Heart left ventricle (tissue), 16 donors: ENCODE measurements at places on chromosomes 1 and 21.
A peak's percentile ranks its signal among the peaks of the same experiment; 100 is the strongest.

DNA sequence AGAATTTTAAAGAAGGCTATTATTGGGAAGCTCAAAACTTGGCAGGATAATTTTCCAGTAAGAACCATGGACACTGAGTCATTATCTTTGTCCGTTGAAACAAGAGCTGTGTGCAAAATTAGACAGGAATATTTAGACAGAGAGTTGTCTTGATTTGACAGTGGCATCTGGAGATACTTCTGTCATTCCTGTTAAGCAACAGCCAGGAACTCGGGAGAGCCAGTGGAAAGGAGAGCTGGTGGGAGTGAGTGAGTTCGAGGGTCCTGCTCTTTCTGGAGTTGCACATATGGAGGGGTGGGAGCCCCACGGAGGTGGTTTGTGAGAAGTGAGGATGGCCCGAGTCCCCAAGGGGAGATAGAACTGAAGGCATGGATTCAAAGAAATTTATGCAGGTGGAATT, 3.1 kb downstream of the COQ8A start:
- DNase-seq: no peak

DNA sequence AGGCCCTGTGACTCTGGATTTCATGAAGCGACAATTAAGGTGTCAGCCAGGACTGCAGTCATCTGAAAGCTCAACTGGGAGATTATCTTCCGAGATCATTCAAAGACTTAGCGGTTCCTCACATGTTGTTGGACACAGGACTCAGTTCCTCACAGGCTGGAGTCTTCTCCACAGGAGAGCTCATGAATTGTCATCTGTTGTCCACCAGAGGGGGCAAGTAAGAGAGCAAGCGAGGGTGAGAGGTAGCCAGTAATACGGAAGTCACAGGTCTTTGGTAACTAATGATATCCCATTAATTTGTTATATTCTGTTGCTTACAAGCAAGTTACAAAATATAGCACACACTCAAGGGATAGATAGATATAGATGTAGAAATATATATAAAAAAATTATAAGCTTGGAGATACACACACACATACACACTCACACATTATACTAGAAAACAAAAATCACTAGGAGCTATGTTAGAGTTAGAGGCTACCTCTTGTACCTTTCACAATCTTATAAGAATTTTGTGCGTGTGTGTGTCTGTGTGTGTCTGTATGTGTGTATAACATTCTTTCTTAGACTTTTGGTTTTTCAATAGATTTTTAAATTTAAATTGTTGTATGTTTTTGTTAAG, 1695.3 kb downstream of the BRINP3 start:
- no peak for DNase-seq

DNA sequence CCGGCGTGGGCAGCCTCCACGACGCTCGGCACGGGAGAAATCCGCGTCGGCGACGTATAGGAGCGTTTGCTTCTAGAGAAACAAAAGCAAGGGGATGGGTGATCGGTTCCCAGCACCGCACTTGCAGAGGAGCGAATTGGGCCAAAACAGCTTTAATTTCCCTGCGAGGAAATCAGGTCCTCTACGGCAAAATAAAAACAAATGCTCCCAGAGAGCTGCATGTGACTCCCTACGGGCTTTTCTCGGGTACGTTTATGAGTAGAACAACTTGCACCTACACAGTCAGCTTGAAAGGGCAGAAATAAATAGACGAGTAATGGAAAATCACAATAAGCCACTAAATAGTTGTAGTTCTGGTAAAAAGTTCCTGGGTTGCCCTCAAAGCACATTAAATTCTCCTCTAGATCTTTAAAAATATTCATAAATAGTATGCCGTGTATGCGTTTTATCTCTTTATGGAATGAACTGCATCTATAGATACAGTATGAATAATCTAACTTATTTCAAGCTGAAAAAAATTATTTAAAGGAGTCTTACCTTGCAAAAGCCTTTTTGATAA, 1.2 kb downstream of the NHLH2 start:
- DNase-seq: no peak

DNA sequence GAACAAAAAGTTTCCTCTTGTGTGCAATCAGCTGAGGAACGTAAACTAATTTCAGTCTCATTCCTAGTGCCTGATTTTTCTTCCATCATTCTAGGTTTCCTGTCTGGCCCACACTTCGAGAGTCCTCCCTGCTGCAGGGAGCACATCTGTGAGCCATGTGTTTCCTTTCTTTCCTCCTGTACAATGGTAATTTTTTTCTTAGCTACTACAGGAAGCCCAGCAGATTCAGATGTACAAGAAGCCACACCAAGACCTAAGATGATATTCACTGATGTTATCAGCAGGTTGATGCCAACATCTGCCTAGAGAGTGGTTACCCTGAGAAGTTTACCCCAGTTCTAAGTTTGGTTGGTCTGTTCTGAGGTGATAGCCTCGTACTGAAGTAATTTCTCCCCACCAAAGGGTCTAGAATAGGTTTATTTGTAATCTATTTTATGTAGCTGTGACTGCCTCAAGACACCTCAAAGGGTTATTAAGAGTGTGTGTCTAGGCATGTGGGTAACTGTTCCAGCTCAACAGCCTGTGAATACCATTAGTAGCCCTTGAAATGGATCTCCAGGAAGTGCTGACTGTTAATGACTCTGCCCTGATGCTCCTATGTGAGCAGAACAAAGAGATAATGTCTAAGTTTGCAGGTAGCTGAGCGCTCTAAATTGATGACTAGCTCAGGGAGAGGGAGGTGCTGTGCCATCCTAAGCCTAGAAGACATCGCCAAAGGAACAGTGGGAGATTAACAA, 31.7 kb upstream of the CLDN14 start:
- no peak for DNase-seq

- peak; percentile 72 for DNase-seq
These were observed 52.1 kb downstream of the EIF2D start for GRCh38 chr1:206560007-206560716.

DNA sequence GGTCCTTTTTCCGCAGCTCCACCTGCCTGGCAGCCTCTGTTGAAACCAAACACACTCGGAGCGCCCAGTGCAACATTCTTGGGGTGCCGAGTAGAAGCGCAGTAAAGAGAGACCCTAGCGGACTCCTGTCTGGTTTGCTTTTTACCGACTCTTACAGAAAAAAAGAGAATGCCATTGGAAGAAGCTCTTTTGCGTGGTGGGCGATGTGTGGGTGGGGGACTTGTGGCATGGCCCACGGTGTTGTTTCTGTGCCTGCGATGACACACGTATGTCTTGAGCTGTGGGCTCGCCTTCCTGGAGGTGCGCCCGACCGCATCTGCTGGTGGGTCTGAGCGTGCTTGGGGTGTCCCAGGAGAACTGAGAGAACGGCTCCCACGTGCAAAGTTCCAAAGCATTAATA, 7.3 kb upstream of the BARHL2 start:
- no peak for DNase-seq

DNA sequence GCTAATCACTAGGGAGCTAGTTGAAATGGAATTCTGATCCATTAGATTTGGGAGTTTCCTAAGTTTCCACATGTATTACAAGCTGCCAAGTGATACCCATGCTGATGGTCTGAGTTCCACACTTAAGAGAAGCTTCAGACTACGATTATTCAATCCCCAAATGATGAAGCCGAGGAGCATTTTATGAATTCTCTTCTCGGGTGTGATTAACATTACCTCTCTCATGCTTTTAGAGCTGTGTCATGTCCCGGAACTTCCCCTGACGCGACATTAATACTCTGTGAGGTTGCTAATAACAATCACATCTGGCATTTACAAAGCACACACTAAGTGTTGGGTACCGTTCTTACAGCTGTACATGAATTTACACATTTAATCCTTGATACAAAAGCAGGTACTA, 63.0 kb downstream of the KCNJ15 start:
- no peak for DNase-seq

DNA sequence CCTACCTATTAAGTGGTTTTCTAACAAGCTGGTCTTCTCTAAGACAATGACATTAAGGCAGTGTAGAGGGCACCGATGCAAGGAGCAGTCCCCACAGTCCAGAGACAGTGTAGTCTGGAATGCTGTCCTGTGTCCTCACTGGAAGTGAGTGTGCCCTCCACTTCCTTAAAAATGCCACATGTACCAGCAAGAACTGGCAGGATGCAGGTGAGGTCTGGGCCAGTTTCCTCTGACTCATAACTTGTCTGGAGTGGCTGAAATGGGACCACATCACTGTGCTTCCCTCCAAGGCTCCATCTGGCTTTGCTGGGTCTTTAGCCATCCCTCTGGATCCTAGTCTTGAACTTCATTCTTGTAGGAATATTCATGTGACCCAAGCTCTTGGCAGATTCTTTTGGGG, 170.5 kb upstream of the KIAA0040 start:
- no peak for DNase-seq

- DNase-seq: no peak
These were observed 45.3 kb downstream of the HSF2BP start for GRCh38 chr21:43613755-43614638.

GRCh38 chr21:41903559-41904351, 24.6 kb upstream of the PRDM15 start:
- no peak for DNase-seq

DNA sequence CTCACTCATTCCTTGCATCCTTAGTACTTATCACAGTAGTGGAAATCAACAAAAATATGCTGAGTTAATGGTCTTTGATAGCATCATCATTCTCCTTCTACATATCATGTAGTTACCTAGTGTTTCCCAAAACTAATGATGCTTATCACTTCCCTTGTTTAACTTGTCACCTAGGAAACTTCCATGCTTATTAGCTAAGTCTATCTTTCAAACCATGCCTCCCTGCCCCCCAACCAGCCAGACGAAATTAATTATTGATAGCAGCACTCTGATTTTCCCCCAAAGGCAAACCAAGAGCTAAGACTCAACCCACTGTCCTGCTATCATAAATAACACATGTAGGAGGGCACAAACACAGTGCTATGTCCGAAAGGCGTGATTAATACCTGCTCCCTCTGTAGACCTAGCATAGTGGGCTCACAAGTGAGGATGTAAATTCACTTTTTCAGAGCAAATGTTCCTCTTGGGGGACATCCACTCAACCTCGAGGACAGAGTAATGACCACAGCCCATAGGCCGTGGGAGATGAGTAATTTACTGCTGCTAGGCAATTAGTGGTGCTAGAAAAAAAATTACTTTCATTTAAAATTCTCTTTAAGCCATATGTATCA, 25.8 kb upstream of the LPAR3 start:
- DNase-seq: no peak

DNA sequence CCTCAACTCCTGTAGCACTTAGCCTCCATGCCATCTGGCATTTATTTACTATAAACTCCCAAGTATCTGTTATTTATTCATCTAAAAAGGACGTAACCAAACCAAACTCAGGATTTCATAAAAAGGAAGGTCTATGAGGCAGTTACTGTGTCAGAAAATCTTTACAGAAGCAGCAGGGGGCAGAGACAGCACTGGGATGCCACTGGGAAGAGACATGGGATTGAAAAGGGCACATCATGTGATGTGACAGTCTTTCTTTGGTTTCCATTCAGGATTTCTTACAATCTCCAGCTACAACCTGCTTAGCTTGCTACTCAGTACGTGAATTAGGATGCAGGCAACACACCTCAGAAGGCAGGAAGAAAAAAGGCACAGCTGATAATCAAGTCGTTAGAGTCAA, 31.2 kb downstream of the SPRTN start:
- no peak for DNase-seq

DNA sequence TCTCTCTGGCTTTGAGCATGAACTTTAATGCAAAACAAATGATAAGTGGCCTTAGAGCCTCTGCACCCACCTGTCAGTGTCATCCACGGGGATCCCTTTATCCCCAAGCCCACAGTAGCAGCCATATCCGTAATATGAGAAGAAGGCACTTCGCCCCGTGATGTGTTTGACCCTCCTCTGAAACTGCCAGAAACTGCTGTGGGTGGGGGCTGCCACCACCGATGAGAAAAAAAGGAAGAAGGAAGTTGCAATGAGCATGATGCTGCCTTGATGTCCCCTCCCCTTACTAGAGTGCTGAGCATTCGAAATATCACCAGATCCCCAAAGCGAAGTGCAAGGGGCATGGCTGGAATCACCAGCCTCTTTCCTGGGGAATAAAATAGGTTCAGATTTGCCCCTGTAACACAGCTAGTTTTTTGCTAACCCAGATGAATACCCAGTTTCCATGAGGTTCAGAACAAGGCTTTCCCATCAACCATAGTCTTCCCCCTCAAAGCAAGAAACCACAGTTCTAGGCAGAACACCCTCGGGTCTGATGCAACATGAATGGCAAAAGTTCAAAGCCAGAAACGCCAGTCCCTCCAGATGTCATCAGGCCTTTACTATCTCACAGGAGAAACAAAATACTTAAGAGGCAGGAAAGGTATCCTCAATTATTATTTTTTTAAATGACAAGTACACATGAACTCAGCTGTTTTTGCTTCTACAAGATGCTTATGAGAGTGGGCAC, 10.8 kb upstream of the UBXN10 start:
- DNase-seq: peak; percentile 16

DNA sequence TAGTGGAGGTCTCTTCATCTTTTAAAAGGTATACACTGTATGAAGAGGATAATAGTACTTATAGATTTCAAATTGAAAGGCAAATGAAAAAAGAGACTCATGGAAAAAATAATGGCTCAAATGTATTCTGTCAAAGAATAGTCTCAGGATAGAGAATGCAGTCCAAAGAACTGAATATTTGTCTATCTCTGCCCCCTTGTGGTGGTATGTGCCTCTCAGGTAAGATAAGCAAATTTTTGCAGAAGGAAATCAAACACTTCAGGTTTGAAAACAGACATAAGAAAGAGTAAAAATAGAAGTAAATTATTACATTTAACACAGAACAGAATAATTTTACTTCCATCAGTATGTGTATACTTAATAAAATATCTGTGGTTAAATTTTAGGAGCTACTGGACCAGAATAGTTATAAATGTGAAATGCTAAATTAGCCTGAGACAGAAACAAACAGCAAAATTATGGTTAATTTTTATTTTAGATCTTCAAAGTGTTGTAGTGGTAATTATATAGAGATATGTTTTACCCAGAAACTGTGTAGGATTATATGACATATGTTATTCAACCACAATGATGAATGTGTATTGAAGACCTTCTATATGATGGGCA, 164.4 kb upstream of the PALMD start:
- peak; percentile 27 for DNase-seq

DNA sequence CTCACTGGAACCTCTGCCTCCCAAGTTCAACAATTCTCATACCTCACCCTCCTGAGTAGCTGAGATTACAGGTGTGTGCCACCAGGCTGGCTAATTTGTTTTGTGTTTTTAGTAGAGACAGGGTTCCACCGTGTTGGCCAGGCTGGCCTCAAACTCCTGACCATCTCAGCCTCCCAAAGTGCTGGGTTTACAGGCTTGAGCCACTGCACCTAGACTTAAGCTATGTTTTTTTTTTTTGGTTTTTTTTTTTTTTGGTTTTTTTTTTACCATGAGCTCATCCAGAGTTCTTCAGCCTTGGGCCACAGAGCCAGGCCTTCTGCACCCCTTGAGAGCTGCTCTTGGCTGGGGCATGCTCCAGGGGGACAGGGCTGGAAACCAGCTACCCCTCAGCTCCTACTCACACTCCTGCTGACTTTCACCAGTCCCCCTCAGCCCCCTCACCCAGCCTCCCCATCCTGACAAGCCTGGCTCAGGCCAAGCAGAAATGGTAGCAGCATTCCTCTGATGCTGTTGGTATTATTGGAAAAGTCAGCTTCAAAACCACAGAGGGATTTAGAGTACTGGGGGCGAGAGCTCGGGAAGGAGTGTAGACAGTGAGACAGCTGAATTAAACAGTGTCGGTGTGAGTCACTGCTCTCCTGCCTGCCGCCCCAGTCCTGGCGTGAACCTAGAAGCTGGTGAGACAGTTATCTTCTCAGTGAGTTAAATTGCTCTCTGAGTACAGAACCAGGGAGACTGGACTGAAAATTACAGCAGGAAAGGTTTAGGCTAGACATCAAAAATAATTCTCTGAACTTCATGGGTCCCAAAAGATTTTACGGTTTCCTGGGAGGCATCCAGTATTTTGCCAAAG, 63.7 kb downstream of the NAV1 start:
- no peak for DNase-seq

GRCh38 chr1:213017447-213018273, 2.0 kb upstream of the ANGEL2 start:
- DNase-seq: no peak
